ENCODE measurements at places on chromosomes 5 and 9.

GRCh38 chr9:69198521-69199220 is 24.6 kb downstream of the TJP2 start:
- no peak for DNase-seq

- DNase-seq: no peak
Measured at GRCh38 chr5:127471211-127471610, 46.2 kb upstream of the PRRC1 start.

- DNase-seq: peak; percentile 39
Measured at GRCh38 chr5:142716963-142717362, 31.1 kb upstream of the FGF1 start.

GRCh38 chr9:124964056-124964455 is 23.2 kb upstream of the GOLGA1 start:
- DNase-seq: no peak

GRCh38 chr9:132826131-132826530 is 52.0 kb downstream of the AK8 start:
- DNase-seq: no peak

GRCh38 chr5:126682856-126683255 is 82.1 kb downstream of the PHAX start:
- DNase-seq: no peak

DNA sequence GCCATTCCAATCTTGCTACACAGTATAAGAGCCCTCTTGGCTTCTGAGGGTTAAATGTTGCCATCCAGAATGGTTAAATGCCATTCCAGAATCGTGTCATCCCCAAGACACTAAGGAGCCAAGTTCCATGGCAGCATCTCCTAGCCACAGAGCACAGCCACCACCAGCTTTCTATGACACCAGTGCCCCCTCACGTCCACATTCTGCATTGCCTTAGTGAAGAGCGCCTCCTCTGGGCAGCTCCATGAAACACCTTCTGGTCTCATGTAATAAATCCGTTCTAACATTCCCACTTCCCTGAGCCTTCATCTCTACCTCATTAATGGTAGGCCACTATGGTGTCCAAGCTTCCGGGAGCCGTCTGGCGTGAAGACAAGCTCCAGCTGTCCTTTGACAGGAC is 12.4 kb downstream of the CBY3 start:
- DNase-seq: peak; percentile 27

GRCh38 chr9:80797831-80798688 is 891.3 kb downstream of the TLE1 start:
- DNase-seq: no peak

DNA sequence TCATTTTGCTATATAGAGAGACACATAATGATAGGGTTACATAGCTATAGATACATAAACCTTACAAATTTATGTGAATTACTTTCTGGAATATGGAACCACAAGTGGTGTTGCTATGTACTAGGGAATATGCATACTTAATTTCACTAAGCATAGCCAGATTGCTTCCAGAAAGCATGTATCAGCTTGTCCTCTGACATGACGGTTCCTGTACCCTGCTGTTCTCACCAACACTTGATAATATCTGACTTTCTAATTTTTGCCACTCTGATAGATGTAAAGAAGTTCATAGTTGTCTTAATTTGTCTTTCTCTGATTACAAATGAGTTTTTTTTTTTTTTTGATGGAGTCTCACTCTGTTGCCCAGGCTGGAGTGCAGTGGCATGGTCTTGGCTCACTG is 18.0 kb upstream of the CKS2 start:
- no peak for DNase-seq

DNA sequence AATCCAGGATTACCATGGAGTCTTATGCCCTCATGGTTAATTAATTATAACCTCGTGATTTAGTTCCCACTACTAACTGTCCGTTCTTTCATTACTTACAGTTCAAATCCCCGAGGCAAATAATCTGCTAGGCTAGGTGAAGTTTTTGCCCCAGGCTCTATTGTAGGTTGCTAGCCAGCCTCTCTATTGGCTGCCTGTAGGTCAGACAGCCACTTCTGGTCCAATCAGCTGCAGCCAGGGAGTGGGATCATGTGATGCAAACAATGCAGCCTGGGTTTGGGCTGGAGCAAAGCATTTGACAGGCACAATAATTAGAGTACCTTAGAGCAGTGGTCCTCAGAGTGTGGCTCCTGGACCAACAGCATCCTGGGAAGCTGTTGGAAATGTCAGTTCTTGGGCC is 17.7 kb downstream of the TMEM252 start:
- DNase-seq: no peak

GRCh38 chr9:212297-212696 is 2.4 kb upstream of the DOCK8 start:
- no peak for DNase-seq

- no peak for DNase-seq
Measured at GRCh38 chr9:122125509-122126330, 32.6 kb upstream of the TTLL11 start.

DNA sequence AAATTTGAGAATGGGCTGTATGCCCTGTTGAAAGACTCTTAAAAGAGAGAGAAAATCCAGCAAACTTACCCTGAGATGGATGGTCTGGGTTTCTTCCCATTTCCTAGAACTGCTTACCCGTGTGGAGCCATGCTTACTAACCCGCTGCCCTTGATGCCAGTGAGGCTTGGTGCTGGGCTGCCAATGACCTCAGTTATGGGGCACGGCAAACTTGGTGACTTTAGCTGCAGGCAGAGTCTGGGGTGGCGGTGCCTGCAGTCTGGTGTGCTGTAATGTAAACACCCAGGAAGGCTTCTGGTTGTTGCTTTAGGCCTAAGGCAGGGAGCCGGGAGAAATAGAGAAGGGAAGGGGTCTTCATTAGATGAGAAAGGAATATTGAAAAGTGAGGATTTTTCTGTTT is 7.3 kb upstream of the TENT4A start:
- DNase-seq: no peak

DNA sequence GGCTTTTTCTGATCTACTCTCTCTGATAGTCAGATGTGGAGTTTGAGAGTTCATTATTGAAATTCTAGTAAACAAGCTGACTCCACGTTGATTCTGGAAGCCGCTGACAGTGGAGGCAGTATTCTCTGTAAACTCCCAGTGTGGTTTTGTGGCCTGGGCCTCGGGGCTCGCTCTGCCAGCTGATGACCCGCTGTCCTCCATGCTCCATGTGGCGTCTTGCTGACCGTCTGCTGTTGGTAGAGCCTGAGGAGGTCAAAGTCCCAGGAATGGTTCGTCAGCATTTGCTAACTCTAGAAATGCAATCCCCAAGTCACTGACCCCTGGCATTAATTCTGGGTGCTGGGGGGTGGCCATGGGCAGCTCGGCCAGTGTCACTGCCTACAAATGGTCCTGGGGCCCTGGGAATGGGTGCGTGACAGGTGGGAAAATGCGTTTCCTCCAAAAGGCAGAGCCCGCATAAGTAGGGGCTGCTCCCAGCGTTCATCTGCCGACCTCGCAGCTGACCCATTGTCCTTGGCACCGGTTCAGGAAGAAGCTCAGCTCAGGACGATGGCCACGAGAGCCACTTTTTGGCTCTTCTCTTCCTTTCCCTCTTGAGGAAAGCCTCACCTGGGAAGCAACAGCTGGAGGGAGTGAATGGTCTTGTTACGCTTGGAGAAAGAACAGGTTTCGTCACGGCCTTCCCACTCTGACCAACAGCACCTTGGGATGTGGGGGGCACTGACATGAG is 55.1 kb downstream of the MRPL36 start:
- DNase-seq: no peak

DNA sequence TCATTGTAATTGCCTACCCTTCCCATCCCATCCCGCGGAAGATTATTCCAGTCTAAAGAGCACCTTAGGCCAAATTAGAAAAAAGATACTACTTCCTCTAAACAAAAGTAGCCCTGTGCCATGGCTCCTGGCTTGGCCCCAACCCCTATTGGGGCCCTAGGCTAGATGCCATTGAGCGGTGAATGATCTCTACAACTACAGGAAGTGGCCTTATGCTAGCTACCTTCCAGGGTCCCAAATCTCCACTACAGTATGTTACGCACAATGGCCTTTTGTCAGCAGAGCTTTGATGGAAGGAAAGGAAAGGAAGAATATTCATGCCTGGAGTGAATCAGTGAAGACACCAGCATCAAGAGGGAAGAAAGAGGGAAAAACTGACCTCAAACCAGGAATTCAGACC is 73.3 kb upstream of the OSMR start:
- DNase-seq: no peak

GRCh38 chr5:17113174-17113958 is 104.1 kb upstream of the BASP1 start:
- no peak for DNase-seq

- no peak for DNase-seq
Measured at GRCh38 chr5:93280518-93280917, 300.5 kb downstream of the NR2F1-AS1 start.

DNA sequence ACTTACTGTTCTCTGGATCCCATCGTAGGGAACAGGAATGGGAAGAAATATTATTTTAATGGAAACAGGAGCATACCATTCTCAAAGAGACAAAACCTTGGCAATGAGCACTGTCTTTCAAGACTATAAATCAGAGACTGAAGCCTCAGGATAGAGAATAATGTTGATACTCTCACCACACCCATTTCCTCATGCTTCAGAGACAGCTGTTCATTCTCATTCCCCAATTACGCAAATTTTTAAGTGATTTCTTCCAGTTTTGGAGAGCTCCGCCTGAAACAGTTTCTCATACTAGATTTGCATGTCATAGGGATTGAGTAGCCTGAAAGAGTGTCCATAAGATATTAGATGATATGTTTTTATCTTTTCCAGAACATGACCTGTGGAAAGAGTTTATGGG is 290.5 kb upstream of the RASA1 start:
- DNase-seq: no peak

DNA sequence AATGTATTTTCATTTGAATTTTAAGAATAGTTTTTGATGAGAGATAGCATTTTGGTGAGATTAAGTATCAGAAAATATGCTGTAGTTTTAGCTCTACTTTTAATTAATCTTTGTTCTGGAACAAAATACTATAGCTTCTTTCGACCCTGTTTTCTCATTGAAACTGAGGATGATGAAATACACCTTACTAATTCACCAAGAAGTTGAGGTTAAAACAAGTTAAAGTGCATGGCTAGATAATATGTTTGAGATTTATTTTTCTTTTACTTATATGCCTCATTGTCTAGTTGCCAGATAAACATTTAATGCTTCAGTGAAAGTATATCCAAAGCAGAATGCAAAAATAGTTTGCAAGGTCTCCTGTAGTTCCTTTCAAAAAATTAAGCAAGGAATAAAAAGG is 140.1 kb upstream of the KCNN2 start:
- DNase-seq: no peak

DNA sequence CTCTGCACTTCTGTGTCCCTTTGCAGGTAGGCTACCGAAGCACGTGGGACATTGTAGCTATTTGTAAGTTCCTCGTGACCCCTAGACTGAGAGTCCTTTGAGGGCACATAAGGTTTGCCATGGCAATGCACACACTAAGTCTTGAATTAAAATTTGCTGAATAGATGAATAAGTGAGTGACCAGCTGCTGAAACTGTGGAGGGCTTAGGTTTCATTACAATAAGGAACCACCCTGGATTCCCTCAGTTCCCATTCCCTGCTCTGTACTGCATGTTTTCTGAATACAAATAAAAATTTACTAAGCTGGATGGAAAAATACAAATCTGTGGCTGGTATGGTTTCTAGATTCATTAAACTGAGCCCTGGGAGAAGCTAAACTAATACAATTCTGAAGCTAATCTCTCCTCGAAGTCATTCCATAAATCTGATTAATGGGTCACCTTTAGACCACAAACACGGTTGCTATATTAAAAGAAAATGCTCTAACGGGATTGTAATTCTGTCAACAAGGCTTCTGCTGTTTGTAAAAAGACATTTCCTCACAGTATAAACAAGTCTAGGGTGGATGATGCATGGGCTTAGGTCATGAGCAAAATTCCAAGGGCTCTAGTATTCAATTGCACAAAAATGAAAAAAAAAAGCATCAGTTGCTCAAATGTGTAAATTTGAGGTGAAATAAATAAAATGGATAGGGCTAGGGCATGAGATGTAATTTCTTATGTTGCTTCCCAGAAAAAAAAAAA is 172.3 kb downstream of the ATP10B start:
- DNase-seq: no peak

DNA sequence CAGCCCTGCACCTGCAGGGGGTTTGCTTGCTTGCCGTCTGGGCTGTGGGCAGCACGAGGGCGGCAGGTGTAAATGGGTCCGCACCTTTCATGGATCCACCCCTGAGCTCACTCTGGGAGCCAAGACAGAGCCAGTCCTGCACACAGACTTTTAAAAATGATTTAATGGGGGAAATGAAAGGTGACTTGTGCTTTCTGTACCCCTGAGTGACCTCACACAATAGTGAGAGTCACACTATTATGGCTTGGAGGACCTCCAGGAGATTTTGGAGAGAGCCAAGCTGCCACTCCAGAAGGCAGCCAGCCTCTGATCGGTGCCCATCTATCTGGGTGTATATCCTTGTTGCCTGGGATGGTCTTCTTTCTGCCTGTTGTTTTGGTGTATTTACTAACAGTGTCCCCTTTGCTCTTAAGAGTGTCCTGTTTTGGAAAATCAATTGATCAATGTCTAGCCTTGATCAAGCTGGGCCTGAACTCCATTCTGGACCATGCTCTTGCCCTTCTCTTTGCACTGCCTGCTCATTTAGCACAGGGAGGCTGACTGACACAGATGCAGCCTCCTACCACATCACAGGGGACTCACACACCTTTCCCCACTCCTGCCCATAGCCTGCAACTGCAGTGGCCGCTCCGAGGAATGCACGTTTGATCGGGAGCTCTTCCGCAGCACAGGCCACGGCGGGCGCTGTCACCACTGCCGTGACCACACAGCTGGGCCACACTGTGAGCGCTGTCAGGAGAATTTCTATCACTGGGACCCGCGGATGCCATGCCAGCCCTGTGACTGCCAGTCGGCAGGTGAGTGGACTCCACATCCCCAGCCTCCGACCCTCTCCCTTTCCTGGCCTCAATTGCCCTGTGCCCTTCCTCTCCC is 29.5 kb downstream of the LAMC3 start:
- no peak for DNase-seq

- no peak for DNase-seq
Measured at GRCh38 chr5:131587541-131587940, 47.5 kb downstream of the RAPGEF6 start.
